ENCODE measurements at places on chromosomes 12 and 14. TPM values are rescaled to one million over a fixed set of nuclear protein-coding genes. Genes with fewer than 3 reads are reported as not detected.
A peak's percentile ranks its signal among the peaks of the same experiment; 100 is the strongest.

GRCh38 chr12:5622280-5622679 is 190.4 kb downstream of the NTF3 start:
- no peak overlapping the region for H3K27ac ChIP-seq
- no peak overlapping the region for H3K4me3 ChIP-seq
- no peak for DNase-seq
- no peaks in the 10 kb centered on the region for H3K27me3 ChIP-seq
- no peaks in the 10 kb centered on the region for H3K36me3 ChIP-seq

GRCh38 chr12:68636268-68636667 is 25.6 kb downstream of the RAP1B start:
- H3K4me1 ChIP-seq: peaks cover 38% of the 10 kb centered on the region
- no peak overlapping the region for H3K4me3 ChIP-seq
- no peaks in the 10 kb centered on the region for H3K27me3 ChIP-seq
- peak overlapping the region; percentile 32 for H3K27ac ChIP-seq
- H3K36me3 ChIP-seq: peaks cover 7% of the 10 kb centered on the region

DNA sequence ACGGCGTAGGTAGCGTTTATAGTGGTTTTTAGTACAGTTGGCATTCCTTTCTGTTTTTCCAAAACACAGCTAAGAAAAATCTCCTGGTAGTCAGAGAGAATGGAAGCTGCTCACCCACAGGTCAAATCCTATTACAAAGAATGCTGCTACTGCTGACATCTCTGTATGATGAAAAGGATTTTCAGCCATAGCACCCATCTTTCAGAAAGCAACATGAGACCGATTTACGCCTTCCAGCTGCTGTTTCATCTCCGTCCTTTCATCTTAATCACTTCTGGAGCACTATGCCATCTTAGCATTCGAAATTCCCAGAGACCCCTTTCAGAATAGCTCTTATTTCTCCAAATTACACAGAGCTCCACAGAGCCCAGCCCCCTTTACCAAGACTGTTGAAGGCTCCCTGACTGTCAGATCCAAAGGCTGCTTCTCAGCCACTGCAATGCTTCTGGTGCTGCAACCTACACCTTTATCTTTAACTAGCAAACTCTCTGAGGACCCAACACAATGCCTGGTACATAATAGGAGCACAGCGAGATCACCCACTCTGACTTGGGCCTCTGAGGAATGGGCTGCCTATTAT is 211.8 kb downstream of the NEDD1 start:
- no peak overlapping the region for H3K4me3 ChIP-seq

DNA sequence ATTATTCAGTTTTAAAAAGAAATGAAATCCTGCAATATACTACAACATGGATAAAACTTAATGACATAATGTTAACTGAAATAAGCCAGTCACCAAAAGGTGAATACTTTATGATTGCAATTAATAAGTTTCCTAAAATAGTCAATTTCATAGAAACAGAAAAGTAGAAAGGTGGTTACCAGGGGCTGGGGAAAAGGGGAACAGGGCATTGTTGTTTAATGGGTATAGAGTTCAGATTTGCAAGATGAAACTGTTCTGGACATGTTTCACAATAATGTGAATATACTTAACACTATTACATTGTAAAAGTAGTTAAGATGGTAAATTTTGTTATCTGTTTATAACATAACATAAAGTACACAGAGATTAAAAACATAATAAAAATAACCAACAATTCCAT is 550.9 kb downstream of the CCER1 start:
- no peak overlapping the region for H3K4me3 ChIP-seq
- H3K27me3 ChIP-seq: no peaks in the 10 kb centered on the region
- H3K27ac ChIP-seq: no peak overlapping the region
- no peaks in the 10 kb centered on the region for H3K36me3 ChIP-seq

- H3K4me3 ChIP-seq: no peak overlapping the region
- DNase-seq: peak; percentile 82
- peaks cover 11% of the 10 kb centered on the region for H3K4me1 ChIP-seq
- H3K27ac ChIP-seq: no peak overlapping the region
- no peaks in the 10 kb centered on the region for H3K36me3 ChIP-seq
Measured at GRCh38 chr14:104981699-104982541, 3.7 kb upstream of the CLBA1 start.

- H3K27ac ChIP-seq: no peak overlapping the region
- no peak overlapping the region for H3K4me3 ChIP-seq
- peak; percentile 99 for DNase-seq
Measured at GRCh38 chr14:99654235-99654985, 9.5 kb downstream of the HHIPL1 start.

- peaks cover 32% of the 10 kb centered on the region for H3K36me3 ChIP-seq
- no peak overlapping the region for H3K4me3 ChIP-seq
- H3K4me1 ChIP-seq: peaks cover 14% of the 10 kb centered on the region
- DNase-seq: no peak
Measured at GRCh38 chr12:78209846-78210505, 379.3 kb downstream of the NAV3 start.

GRCh38 chr12:15899282-15899870 is 11.8 kb upstream of the DERA start:
- peaks cover 7% of the 10 kb centered on the region for H3K4me1 ChIP-seq
- H3K36me3 ChIP-seq: peaks cover 76% of the 10 kb centered on the region
- no peak overlapping the region for H3K4me3 ChIP-seq
- DNase-seq: no peak
- H3K27me3 ChIP-seq: no peaks in the 10 kb centered on the region
- H3K27ac ChIP-seq: no peak overlapping the region

DNA sequence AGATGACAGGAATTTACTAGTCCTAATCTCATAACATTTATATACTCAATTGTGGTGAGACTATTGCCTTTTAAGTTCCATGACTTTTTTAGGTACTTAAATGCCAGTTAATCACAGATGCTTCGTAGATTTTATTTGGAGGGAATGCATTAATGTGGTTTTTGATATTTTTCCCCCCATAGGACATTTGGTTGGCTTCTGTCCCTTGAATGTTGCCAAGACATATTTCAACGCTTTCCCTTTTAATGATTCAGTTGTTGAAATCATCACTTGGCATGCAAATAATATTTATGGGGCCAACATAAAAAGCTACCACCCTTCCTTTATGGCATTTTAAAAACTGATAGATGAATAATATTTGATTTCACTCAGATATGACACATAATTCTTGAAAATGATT is 172.1 kb downstream of the ACSS3 start:
- H3K4me3 ChIP-seq: no peak overlapping the region
- no peaks in the 10 kb centered on the region for H3K27me3 ChIP-seq
- H3K4me1 ChIP-seq: peaks cover 15% of the 10 kb centered on the region
- no peak for DNase-seq

DNA sequence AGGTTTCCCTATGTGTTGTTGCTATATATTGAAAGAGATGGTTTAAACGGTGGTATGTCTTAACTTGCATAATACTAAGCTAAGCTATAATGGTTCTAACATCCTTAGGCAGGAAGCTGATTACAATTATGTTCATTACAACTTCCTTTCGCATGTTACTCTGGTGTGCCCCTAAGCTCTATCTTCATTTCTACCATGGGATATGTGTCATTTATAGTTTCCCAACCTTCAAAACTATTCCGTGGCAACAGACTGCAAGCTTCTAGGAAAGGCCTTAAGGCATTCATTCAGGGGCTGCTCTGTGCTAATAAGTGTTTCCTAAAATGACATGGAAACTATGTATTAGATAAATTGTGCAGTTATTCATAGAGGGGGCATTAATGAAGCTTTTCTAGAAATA is 294.6 kb downstream of the GXYLT1 start:
- no peak for DNase-seq
- no peak overlapping the region for H3K4me3 ChIP-seq
- H3K36me3 ChIP-seq: no peaks in the 10 kb centered on the region

- no peak overlapping the region for H3K27ac ChIP-seq
- peaks cover 19% of the 10 kb centered on the region for H3K4me1 ChIP-seq
- no peak overlapping the region for H3K4me3 ChIP-seq
- DNase-seq: no peak
- no peaks in the 10 kb centered on the region for H3K36me3 ChIP-seq
Measured at GRCh38 chr12:89179245-89179644, 173.1 kb downstream of the DUSP6 start.

GRCh38 chr12:99976762-99977161 is 8.0 kb downstream of the ANKS1B start:
- H3K36me3 ChIP-seq: no peaks in the 10 kb centered on the region
- H3K4me3 ChIP-seq: no peak overlapping the region
- DNase-seq: no peak

DNA sequence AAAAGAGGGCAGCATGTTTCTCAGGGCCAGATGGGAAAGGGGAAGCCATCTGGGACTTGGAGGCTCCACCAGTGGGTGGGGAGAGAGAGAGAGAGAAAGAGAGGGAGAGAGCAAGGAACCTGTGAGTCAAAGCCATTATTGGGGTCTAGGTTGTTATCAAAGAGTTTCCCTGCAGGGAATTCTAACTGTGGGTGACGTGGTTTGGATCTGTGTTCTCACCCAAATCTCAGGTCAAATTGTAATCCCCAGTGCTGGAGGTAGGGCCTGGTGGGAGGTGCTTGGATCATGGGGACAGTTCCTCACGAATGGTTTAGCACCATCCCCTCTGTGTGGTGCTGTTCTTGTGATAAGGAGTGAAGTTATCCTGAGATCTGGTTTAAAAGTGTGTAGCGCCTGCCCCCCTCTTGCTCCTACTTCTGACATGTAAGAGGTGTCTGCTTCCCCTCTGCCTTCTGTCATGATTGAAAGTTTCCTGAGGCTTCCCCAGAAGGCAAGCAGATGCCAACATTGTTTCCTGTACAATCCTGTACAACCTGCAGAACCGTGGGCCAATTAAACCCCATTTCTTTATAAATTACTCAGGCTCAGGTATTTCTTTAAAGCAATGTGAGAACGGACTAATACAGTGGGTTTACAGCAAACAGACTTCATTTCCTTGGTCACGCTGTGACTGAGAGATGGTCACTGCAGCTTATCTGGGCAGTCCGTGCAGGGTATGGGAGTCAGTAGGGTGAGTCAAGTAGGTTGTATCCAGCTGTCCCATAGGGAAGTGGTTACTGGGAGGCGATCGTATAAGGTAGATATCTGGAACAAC is 52.4 kb downstream of the CCDC91 start:
- no peak overlapping the region for H3K4me3 ChIP-seq
- DNase-seq: peak; percentile 65
- H3K36me3 ChIP-seq: no peaks in the 10 kb centered on the region
- no peaks in the 10 kb centered on the region for H3K27me3 ChIP-seq

DNA sequence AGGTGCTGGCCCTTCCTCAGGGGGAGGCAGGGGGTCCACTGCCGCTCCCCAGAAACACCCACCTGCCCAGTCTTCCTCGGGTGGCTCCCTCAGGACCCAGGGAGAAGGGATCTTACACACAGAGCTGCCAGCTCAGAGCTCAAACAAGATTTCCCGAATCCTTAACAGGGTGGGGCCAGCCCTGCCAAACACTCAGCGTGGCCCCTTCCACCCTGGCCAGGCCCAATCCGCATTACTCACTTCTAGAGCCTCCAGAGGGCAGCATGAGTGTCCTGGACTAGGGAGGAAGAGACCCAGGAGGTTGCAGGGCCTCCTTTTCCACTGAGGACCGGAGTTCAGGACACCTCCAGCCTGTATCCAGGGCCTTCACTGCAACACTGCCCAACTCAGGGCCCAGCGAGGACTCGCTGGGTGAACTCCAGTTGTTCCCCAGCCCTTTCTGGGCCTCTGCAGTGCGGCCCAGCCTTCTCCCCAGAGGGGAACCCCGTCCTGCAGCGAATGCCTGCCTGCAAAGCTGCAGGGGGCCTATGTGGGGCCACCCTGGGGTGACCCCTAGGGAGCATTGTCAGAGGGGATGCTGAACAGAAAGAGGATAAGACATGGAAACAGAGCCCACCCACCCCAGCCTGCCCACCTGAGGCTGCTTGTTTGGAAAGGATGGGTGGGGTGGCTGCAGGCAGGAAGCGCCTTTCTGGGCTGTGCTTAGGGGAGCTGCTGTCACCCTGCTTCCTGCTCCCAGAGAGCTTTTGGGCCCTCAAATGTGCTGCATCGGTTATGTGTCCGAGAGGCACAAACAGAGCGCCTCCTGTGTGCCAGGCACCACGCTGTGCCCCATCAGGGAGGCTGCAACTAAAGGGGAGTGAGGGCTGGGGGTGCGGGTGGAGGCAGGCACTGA is 43.8 kb downstream of the CCNK start:
- no peak overlapping the region for H3K27ac ChIP-seq
- no peaks in the 10 kb centered on the region for H3K27me3 ChIP-seq
- H3K4me1 ChIP-seq: peaks cover 13% of the 10 kb centered on the region
- no peak overlapping the region for H3K4me3 ChIP-seq
- H3K36me3 ChIP-seq: no peaks in the 10 kb centered on the region

Gene CLEC4C
- not detected for total RNA-seq

Gene PTPRB
- total RNA-seq: 0.29 TPM

Gene TMCC3
- 0.36 TPM for total RNA-seq

Gene KLRC2
- total RNA-seq: 0.88 TPM

Gene HAL
- 0.29 TPM for total RNA-seq

Gene FAM222A
- total RNA-seq: 0.36 TPM

Gene SYNDIG1L
- not detected for total RNA-seq

Gene PPM1H
- total RNA-seq: 13.4 TPM

Gene CAPRIN2
- 42.7 TPM for total RNA-seq

Gene B4GALNT3
- 0.36 TPM for total RNA-seq

Gene SMCO2
- 0.88 TPM for total RNA-seq

Gene UNG
- total RNA-seq: 41.8 TPM

Measured in osteoblast (primary cell).